ENCODE measurements at places on chromosomes 4 and X. TPM values are rescaled to one million over a fixed set of nuclear protein-coding genes. Genes with fewer than 3 reads are reported as not detected.

DNA sequence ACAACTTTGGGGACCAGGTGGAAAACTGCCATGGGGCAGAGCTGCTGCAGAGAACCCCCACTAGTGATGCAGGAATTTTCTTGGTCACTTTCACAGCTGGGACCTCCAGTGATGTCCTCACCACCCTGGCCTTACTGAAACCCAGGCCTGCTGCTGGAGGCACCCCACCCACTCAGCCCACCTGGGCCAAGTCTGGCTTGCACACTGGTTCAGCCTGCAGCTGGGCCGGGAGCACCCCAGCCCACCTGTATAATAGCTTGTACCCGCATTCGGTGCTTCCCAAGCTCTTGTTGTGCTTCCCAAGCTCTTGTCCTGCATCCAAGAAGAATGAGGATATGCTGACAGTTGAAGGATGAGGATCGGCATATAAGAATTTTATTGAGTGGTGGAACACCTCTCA is 86.4 kb upstream of the ZMAT1 start:
- no peak for DNase-seq

GRCh38 chrX:16067886-16068515 is 55.4 kb upstream of the GRPR start:
- no peak for DNase-seq

GRCh38 chrX:124341396-124342132 is 4.8 kb upstream of the SH2D1A start:
- no peak for DNase-seq

DNA sequence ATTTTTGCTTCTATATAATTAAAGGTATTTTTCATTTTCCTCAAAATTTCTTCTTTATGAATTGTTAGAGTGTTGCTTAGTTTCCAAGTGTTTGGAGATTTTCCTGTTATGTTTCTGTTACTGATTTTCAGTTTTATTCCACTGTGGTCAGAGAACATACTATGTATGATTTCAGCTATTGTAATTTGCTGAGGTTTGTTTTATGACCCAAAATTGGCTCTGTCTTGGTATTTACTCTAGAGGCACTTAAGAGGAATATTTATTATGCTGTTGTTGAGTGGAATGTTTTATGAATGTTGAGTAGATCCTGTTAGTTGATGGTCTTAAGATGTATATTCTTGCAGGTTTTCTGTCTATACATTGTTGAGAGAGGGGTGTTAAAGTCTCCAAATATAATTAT is 263.5 kb downstream of the PABPC4L start:
- DNase-seq, result no peak

- DNase-seq, result peak; percentile 15
Observed at GRCh38 chr4:57191523-57192034, 81.4 kb upstream of the IGFBP7 start.

DNA sequence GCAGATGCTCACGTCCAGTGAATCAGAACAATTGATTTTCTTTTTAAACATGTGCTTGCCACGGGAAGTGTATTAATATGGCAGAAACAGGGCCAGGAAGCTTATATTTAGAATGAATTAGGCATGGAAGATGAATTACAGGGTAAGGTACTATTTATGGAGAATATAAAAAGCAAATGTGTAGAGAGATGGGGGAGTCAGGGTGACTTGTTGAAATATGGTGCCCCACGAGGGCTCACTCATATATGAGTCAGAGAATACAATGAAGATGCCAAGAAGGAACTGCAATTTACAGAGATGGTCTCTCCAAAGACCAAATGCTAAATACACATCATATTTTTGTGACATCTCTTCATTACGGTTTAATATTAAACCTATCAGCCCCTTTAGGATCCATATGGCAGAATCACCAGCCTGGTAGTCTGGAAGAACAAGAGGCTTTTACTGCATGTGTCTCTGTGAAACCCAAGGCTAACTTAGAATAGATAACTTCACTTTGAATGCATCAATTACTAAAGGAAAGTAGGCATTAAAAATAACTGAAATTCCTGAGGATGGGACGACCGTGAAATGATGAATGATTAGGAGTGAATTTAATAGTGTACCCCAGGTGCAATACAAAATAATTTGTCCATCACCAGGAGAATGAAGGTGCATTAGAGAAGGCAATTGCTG is 385.3 kb downstream of the ARHGAP24 start:
- no peak for DNase-seq

GRCh38 chr4:100075486-100076270 is 114.6 kb downstream of the DDIT4L start:
- no peak for DNase-seq

- no peak for DNase-seq
Observed at GRCh38 chr4:7571701-7572100, 137.0 kb upstream of the PSAPL1 start.

- DNase-seq, result peak; percentile 36
Observed at GRCh38 chr4:80266253-80266901, at the start of gene FGF5. TSS of gene FGF5 (plus strand) at chr4:80266664. CDS start at chr4:80266825, 161 bp downstream.

DNA sequence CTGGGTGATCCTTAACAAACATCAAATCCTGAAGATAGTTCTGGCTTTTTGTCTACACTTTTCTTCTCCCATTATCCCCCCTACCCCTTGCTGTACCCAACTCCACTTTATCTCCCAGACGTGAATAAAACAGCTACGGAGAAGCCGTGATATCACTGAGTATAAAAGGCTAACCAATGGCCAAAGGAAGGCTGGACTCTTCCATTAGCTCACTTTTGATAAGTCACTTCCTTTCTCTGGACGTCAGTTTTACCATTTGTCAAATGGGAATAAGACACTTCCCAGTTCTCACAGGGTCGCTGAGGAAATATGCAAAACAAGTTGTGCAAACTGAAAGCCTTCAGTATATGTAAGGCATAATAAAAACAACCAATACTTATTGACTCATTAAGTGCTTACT is 38.6 kb upstream of the EDA2R start:
- DNase-seq, result no peak

GRCh38 chr4:120682981-120683380 is 239.5 kb downstream of the PRDM5 start:
- no peak for DNase-seq

DNA sequence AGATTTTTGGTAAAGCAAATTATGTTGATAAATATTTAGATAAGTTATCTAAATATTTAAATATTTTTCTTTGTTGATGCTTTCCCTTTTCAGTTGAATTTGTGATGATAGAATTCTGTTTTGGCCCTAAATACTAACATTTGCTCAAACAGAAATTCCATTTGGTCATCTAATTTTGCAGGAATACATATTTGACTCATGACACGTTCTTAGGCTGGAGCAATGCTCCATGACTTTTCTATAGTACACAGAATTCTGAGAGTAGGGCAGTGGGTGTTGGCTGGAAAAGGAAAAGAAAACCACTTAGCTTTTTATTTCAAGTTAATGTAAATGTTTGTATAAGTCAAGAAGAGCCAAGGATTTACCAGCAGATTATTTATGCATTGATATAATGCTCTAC is 58.6 kb upstream of the GK2 start:
- no peak for DNase-seq

DNA sequence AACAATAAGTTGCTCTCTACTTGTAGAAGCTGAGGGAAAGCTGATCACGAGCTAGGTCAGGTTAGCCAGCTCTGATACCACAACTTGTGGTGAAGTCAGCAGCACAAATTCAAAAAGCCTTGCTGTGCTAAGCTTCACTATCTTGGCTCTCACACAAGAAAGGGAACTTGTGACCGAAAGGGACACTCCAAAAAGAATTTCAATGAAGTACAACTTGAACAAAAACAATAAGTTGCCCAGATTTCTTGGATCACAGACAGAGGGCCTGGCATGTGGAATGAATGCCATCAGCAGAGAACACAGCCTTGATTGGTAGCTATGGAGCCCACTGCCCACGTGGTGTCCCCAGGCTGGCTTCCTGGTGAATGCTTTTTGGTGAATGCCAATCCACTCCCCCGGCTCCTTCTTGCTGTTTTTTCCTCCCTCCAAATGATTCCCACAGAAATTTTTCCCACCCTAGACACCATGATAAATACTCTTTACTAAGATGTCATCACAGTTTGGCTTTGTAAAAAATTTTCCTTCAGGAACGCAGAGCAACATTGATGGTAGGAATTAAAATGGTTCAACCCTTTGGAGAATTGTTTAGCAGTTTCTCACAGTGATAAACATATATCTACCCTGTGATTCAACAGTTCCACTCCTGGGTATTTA is 82.6 kb downstream of the ANXA3 start:
- DNase-seq, result no peak

- no peak for DNase-seq
Observed at GRCh38 chr4:39963656-39964055, 14.1 kb downstream of the PDS5A start.

GRCh38 chrX:153625271-153626024 is 21.6 kb upstream of the DUSP9 start:
- DNase-seq, result no peak

DNA sequence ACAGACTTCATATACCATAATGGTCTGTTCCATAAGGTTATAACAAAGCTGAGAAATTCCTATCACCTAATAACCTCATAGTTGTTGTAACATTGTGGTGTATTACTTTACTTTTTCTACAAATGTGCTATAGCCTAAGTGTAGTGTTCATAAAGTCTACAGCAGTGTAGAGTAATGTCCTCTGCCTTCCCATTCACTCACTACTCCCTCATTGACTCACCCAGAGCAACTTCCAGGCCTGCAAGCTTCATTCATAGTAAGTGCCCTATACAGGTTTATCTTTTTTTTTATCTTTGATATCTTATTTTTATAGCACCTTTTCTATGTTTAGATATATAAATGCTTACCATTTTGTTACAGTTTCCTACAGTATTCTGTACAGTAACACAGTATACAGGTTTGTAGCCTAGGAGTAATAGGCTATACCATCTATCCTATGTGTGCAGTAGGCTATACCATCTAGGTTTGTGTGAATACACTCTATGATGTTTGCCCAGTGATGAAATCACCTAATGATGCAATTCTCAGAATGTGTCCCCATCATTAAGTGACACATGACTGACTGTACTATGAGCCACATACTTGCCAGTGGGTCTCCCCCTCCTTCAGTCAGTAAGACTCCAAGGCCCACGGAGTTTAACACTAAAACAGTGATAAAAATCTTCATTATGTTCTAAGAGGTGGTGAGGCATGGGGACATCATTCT is 299.9 kb downstream of the UNC5C start:
- no peak for DNase-seq

DNA sequence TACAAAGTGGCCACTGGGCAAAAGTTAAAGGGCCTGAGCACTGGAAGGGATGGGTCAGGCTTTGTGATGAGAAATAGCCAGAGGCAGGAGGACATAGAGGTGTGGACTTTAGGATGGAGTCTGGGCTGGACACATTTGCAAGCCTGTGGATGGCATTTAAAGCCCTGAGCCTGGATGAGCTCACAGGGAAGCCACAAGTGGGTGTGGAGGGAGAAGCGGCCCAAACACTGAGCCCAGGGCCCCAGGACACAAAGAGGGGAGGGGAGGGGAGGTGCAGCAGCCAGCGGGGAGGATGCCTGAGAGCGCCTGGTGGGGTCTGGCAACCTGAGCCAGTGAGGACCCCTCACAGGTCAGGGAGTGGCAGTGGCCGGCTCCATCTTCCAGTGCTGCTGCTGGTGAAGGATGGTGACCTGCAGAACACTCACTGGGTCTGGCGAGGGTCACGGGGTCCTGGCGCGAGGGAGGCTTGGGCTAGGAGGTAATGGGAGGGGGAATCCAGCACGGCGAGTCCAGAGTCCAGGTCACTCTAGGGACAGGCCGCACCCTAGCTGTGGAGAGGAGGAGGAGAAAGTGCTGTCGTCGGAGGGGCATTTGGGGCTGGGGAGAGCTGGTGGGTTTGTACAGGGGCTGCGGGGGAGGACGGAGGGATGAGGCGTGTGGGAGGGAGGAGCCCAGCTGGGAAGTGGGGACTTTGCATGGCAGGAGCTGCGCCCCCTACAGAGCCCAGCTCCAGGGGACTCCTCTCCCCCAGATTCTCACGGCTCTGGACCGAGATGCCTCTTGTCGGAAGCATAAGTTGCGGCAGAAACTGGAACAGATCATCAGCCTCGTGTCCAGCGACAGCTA is 7.0 kb downstream of the LAGE3 start:
- peak; percentile 21 for DNase-seq

DNA sequence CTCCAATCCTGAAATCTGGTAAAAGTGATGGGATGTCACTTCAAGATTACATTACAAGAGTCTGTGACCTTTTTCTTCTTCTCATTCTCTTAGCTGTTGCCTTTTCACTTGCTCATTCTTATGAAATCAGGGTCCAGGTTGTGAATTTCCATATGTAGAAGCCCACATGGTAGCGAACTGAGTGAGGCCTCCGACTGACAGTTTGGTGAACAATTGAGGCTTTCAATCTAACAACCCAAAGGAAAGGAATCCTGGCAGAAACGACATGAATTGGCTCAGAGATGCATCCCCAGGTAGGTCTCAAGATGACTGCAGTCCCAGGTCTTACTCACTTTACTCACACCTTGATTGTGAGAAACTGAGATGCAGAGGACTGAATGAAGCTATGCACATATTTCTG is 203.4 kb upstream of the FAT4 start:
- no peak for DNase-seq

- DNase-seq, result no peak
Observed at GRCh38 chrX:2696698-2697215, 5.7 kb downstream of the CD99 start.

DNA sequence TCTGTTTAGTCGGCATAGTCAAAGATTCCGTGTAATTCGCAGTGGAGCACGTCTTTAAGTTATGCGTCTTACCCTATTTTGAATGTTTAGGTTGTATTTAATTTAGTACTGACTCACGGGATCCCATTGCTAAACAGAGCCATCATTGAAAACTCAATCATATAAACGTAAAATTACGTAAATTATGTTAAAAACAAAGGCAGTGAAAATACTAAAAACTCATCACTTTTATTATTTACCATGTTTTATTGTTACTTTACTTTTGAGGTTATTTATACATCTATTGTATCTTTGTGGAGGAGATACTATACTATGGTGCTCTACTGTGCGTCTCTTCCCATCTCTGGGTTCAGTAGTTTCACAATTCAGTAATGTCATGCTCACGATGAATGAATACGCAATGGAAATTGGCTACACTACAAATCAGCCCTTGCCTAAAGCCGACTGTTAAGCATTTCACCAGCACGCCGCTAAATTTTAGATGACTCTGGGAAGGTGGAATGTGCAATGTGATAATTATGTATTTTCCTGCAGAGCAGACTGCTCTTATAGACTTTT is 944 bp downstream of the FUNDC2 start:
- peak; percentile 48 for DNase-seq

GRCh38 chrX:35098419-35098818 is 155.8 kb downstream of the FAM47B start:
- DNase-seq, result no peak

- DNase-seq, result no peak
Observed at GRCh38 chr4:90996813-90997212, 869.6 kb downstream of the CCSER1 start.

GRCh38 chrX:95884186-95884585 is 800.5 kb upstream of the DIAPH2 start:
- no peak for DNase-seq

Gene PPARGC1A
- polyA plus RNA-seq, result 8.1 TPM

Gene CT45A3
- not detected for polyA plus RNA-seq

Gene GAGE12J
- polyA plus RNA-seq, result not detected

Gene CHIC1
- 2.2 TPM for polyA plus RNA-seq

Gene RAPGEF2
- 49.5 TPM for polyA plus RNA-seq

Gene SLC6A14
- 1.1 TPM for polyA plus RNA-seq

Data from small intestine (tissue), 16 donors.